Renal pelvis (tissue), 12 donors: ENCODE measurements at places on chromosomes 6 and 20. TPM values are rescaled to one million over a fixed set of nuclear protein-coding genes. Genes with fewer than 3 reads are reported as not detected.

DNA sequence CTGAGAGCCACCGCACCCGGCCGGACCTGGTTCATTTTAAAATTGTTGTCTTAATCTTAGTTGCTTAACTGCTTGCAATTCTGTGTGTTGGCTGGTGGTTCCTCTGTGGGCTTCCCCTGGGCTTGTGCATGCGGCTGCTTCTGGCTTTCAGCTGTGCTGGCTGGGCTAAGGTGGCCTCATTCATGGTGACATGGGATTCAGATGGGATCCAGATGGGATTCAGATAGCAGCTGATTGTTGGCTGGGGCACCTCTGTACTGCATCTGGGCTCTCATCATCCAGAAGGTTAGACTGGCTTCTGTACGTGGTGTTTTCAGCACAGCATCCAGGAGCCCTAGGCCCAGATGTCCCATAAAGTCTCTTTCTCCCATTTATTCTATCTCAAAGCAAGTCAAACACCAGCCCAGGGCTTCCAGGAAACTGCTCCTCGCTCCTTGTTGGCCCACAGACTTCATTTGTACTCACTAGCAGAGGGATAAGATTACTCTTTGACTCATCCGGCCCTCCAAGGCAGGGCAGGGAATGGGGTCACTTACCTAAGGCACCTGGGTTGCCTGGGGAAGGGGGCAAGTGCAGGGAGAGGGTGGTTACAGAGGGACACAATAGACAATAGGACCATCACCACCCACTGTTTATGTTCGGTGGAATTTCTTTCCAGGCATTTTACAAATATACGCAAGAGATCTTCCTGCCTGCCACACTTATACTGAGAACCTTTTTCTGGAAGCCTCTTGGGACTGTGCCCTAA is 10.2 kb upstream of the PEDS1 start:
- no peak for DNase-seq

DNA sequence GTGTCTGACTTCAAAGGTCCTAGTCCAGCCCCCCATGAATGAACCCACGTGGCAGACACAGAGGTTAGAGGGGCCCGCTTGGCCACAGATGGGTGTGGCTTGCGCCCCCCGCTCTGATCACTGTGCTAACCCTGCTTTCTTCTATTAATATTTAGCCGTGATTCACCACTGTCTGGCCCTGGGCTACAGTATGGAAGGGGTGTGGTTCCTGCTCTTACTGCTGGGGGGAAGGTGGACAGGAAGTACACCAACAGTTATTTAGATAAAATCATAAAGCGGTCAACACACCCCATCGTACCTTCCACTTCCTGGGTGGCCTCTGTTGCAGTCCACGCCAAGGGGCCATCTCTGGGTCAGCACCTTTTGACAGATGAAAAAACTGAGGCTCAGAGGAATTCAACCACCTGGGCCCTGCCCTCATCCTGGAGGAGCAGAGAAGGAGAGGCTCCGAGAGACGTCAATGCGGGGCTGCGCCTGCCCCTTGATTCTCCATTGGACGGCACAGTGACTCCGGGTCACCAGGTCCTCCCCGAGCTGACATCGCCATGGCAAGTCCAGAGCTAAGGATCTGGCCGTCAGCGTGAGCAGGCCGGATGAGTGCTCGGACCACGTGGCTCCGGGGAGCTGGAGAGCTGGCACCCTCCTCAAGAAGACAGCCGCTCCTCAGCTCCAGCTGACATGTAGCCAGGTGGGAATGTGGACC is 206.3 kb downstream of the PREX1 start:
- DNase-seq = no peak

- no peak for DNase-seq
These were observed 258.4 kb upstream of the CITED2 start for GRCh38 chr6:139632840-139633239.

DNA sequence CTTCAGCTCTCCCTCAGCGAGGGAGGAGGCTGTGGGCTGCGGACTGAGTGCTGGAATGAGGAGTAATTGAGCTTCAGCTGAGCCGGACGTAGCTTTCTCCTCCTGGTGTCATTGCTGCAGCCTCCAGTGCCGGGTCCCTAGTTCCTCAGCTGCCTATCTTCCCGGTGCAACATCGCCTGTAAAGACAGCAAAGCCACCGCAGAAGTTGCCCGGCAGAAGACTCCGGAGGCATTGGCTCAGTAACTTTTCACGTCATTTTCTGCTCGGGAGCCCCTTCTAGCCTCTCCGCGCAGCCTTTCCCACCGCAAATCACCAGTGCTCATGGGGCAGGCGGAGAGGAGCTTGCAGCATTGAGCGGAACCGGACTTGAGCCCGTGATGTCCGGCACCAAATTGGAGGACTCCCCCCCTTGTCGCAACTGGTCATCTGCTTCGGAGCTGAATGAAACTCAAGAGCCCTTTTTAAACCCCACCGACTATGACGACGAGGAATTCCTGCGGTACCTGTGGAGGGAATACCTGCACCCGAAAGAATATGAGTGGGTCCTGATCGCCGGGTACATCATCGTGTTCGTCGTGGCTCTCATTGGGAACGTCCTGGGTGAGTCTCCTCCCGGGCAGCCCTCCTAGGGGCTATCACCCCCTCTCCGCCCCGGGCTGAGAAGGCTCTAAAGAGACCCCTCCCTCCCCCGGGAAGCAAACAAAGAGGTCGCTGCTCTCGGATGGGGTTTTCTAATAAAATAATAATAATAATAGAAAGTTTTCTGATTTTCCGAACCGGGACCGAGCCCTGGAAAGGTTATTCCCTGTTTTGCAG is at the start of gene HCRTR2:
Gene HCRTR2 (plus strand): TSS at position 305 of the 816 bp plus-strand sequence. CDS start 73 bp downstream, at position 378.
- DNase-seq = peak; percentile 7

DNA sequence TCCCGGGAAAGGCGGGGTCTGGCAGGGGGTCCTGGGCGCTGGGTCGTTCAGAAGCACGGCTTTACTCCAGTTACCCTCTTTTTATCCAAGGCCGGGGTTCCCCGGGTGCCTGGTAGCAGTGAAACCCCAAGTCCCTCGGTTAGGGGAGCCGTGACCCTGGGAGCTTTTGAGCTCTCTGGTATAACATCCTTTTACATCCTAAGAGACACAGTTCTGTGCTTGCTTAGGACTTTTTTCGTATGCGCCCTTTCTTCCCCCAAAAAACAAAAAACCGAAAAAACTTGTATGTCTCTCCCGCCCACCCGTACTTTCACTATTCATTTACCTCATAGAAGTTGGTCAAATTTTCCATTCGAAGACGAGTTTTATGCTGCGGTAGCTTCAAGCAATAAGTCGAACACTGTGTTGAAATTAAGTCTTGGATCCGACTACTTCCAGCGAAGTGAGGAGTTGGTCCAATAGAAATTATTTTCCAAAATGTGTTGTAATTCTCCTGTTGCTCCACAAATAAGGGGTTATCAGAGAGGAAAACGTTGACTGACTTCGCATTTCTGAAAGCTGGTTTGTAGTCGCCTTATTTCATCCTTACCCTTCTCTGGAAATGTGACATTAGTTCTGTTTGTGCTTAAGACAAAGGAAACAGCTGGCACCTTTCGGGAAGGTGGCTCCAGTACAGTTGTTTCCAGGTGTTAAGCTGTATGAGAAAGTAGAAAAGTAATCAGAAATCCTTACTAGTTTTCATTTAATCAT is 816 bp upstream of the MAN1A1 start:
- no peak for DNase-seq

DNA sequence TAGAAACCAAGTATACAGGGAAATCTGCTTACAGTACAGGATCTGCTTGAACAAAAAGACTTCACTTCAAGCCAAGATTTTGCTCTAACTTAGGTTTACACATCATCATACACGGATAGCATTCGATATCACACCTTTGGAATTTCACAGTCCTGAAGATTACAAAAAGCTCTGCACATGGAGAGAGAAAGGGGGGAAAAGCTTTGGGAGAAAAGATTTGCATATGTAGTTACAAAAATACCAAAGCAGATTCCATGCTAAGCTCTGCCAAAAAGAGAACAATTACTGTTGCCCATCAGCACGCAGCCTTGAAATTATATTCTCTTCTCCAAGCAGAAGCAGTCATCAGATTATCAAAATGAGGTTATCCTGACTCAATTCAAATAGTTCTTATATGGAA is 62.0 kb downstream of the HIVEP2 start:
- no peak for DNase-seq

GRCh38 chr6:114063956-114064355 is 93.0 kb upstream of the HDAC2 start:
- DNase-seq = no peak

- DNase-seq = no peak
These were observed 22.7 kb downstream of the TAF11 start for GRCh38 chr6:34865107-34865506.

- DNase-seq = no peak
These were observed 130.5 kb downstream of the CEBPB start for GRCh38 chr20:50320901-50321796.

The MAPK13 gene
- polyA plus RNA-seq = 26.7 TPM

The GFOD1 gene
- polyA plus RNA-seq = 2.1 TPM

GRCh38 chr20:40880063-40880728 is 148.4 kb upstream of the TOP1 start:
- no peak for DNase-seq

DNA sequence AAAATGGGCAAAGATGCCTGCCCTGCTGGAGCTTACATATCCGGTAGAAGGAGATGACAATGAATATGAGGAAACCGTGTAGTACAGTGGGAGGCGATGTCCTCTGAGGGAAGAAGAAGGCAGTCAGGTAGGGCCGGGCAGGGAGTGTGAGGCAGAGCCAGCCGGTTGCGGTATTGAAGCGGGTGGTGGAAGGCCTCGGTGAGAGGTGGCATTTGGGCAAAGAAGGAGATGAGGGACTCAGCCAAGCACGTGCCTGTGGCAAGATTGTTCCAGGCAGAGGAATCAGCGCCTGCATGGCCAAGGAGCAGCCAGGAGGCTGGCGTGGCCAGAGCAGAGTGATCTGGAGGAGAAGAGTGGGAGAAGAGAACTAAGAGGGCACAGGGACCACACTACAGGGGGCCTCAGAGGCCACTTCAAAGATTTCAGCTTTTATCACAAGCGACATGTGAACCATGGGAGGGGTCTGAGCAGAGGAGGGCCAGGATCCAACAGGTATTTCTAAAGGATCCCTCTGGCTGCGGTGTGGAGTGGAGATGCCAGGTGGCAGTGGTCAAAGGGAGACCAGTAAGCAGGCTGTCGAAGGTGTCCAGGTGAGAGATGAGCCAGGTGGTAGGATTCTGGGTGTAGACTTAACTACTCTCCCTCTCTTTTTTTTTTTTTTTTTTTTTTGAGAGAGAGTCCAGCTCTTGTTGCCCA is 13.8 kb downstream of the MDFI start:
- DNase-seq = no peak
